AG04449 (cell line): ENCODE measurements at places on chromosomes 1 and 21.

GRCh38 chr1:155931332-155932038 lies 2.7 kb downstream of the KHDC4 start:
- DNase-seq = no peak

DNA sequence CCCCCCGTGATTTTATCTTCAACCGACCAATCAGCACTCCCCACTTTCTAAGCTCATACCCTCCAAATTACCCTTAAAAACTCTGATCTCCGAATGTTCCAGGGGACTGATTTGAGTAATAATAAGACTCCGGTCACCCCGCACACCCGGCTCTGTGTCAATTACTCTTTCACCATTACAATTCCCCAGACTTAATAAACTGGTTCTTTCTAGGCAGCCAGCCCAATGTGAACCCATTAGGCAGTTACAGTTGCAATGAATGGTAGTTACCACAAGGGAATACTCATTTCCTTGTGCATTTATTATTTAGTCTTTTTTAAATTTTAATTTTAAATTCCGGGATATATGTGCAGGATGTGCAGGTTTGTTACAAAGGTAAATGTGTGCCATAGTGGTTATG lies 177.9 kb downstream of the HFM1 start:
- no peak for DNase-seq

- DNase-seq = no peak
Observed at GRCh38 chr1:97307568-97307967, 586.0 kb downstream of the PTBP2 start.

DNA sequence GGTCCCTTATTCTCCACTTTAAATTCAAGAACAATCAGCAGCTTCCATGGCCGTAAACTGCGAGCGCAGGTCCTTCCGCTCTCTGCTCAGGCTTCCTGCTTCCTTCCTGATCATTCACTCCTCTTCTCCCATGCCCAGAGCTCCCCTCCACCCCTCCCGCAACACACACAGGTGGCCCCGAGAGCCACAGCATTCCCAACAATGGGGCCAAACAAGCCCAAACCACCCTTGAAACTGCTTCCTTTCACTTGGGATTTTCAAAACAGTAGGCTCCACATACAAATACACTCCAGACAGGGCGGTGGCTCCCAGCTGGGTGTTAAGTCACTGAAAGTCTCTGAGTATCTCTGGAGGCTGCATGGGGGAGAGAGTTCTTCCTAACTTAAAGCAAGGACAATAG lies 11.4 kb downstream of the FAM89A start:
- DNase-seq = no peak

DNA sequence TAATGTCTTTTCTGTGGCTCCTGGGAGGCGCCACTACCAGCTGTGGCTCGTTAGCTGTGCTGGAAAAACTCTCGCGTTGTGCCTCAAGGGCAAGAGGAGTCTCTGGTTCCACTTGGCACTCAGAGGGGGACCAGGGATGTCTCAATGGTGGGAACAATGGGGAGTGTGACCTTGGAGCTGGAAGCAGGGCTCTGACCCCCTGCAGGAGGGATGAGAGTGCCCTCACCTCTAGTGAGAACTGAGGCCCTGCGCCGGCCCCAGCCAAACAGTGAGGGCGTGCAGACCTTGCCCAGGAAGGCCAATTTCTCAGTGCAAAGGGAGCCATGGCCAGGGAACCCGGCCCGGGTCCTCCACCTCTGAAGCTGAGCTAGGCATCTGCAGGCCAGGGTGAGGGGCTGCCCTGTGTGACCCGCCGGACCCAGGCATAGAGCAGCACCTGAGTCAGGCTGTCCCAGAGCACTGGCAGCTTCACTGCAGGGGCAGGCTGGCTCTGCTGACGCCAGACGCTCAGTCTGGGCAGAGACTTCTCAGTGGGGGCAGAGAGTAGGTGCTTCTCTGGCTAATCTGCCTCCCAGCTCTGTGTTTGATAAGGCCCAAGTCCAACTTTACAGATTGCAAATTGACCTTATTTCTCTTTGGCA lies 1.8 kb downstream of the RD3 start:
- no peak for DNase-seq

DNA sequence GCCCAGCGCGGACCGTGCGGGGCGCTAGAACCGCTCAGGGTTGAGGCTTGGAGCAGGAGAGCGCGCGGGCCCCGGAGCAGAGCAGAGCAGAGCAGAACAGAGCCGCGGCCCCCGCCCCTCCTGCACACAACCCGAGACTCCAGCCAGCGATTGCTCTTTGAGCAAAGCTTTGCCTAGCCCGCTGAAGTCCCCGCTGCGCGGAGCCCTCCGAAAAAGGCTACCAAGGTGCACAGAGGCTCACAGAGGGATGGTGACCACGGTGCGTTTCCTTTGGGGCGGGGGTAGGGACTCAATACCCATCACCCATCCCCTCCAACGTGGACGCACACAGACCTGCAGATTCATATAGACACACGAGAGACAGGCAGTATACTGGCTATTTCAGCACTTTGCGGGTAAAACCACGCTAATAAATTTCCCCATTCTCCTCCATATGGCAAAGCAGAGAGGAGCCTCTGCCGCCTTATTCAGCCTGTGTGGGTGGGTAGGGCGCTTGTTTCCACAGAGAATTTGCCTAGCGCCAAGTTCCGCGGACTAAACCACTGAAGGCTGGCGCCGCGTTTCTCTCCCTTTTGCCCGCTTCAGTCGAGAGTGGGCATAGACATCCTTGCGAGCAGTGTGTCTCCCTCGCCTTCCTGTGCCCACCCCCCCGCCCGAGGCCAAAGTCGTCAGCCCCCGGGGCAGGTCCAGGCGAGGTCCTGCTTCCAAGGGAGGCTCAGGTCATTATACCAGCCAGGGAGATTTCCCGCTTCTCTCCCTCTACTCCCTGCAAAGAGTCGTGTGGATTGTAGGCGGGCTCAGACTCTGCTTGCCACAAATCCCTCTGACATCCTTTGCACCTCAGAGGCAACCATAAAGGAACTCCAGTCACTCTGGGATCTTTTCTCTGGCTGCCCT lies 8.5 kb downstream of the HLX start:
- no peak for DNase-seq

DNA sequence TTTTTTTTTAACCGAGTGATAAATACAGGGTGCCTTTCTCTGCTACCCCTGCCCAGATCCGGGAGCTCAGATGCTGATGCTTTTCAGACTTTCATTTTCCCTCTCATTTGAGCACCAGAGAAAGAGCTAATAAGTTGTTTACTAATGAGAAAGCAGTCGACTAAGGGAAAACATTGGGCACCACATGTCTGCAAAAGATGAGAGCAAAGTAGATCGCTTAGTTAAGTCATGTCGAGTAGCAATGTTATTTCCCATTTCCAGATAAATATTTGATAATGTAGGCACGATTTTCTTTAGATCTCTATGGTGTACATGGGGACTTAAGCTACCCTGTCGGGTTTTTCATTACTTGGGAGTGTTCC lies 1.2 kb downstream of the PKN2 start:
- DNase-seq = no peak

DNA sequence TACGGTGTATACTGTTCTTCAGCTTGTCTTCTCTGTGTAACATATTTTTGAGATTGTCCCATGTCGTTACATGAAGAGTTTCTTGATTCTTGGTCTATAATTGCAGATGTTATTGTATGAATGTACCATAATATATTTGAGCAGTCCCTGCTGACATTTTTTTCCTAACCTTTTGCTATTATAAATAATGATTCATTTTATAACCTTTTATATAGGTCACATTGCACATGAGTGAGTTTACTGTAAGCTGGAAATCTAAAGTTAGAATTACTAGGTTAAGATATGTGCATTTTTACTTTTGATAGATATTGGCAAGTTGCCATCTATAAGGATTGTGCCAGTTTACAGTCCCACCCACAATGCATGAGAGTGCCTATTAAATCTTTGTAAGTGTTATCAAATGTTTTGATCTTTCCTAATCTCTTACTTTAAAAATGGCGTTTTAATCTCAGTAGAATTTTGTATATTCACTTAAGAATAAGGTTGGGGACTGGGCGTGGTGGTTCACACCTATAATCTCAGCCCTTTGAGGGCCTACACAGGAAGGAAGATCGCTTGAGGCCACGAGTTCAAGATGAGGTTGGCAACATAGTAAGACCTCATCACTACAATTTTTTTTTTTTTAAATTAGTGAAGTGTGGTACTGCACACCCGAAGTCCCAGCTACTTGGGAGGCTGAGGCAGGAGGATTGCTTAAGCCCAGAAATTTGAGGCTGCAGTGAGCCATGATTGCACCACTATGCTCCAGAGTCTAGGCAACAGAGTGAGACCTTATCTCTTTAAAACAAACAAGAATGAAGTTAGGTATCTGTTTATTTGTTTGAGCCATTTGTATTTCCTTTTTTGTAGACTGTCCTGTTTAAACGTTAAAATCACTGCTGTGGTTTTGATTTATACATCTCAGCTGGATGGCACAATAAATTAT lies 36.5 kb downstream of the ZMYM1 start:
- no peak for DNase-seq

DNA sequence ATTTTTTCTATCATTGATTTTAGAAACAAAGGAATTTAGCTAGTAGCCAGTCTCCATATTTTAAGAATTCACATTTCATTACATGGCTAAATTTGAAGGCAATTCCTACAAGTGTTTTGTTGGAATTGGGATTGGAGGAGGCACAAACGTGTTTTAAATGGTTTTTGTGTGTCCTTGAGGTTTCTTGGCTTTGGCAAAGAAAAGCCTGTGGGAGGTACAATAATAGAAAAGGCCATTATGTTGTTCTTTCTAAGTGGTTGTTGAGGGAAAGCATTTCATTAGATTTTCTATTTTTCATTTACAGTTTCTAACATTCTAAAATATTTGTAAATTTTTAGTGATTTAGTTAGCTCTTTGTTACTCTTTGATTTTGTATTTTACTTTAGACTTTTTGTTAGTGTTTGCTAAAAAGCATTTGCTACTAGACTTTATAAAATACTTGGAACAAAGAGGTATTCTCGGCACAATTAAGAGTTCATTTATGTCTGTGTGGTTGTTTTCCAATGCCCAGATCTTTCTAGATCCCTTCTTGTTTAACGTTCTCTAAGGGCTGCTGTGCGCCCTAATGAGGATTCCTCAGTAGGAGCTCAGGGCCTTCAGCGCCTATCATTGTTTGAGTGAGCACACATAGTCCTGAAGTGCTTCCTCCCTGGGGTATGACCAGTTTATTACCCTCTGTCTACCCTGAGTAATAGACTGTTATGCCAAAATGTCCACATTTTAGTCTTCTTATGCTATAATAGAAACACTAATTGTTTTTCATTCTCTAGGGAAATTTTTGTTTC lies 70.0 kb upstream of the KIAA1614 start:
- DNase-seq = no peak

DNA sequence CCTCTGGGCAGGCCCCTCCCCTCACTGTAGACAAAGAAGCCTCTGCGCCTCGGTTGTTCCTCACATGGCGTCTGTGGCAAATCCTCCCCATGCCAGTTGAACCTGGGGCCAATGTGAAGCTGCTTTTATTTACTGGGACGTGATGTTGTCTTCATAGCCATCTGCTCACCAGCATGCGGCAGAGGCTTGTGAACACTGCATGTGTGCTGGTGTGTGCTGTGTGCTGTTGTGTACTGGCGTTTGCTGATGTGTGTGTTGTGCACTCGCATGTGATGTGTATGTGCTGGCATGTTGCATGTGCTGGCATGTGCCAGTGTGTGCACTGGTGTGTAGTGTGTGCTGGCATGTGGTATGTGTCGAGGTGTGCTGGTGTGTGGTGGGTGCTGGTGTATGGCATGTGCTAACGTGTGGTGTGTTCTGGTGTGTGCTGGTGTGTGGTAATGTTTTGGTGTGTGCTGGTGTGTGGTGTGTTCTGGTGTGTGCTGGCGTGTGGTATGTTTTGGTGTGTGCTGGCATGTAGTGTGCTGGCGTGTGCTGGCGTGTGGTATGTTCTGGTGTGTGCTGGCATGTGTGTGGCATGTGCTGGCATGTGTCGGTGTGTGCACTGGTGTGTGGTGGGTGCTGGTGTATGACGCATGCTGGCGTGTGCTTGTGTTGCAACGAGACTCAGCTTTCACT lies 37.2 kb upstream of the TRAPPC10 start:
- no peak for DNase-seq

GRCh38 chr1:22326372-22326915 lies 125.2 kb upstream of the ZBTB40 start:
- no peak for DNase-seq

DNA sequence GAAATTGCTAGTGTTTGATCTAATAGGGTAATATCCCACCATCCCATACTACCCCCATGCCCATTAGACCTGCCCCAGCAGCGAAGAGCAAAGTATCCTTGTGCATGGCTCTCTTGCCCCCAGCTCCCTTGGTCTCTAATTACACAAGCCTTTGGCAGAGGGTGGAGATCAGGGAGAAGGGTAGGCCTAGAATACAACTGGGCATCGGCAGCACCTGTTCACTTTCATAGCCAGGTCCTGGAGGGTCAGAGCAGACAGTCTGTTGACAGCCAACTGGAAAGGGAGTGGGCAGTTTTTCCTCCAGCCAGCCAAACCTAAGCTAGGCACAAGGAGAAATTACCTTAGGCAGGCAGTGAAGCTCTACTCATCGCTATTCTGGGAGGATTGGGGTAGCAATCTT lies 2.7 kb upstream of the PIGC start:
- no peak for DNase-seq

DNA sequence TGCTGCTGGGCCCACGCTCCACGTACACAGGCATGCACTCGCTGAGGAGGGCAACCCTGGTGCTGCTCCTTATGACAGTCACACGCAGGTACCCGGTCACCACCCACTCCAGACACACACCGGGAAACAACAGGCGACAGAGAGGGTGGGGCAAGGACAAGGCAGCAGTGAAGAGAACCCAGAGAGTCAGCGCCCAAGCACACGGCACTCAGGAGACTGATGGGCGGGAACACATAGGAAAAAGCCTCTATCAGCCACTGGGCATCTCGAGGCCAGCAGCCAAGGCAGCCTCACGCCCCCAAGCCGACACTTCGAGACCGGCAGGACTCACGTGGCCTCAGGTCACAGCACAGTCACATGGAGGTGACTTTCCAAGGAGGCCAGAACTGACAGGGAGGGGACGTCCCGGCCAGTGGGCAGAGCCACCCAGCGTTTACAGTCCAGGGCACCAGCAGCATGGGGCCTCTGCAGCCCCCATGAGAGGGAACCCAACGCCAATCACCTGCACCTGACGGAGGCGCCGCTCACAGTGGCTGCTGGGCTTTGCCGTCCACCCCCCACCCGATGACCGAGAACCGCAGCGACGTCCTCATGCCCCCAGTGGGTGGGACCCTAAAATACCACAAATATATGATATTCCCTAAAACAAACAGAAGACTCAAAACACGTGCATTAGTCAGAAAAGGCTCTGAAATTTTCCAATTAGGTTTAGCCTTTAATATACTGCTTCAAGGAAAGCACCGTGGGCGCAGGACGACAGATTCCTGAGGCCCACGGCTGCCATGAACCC lies 19.7 kb downstream of the PTTG1IP start:
- DNase-seq = no peak

DNA sequence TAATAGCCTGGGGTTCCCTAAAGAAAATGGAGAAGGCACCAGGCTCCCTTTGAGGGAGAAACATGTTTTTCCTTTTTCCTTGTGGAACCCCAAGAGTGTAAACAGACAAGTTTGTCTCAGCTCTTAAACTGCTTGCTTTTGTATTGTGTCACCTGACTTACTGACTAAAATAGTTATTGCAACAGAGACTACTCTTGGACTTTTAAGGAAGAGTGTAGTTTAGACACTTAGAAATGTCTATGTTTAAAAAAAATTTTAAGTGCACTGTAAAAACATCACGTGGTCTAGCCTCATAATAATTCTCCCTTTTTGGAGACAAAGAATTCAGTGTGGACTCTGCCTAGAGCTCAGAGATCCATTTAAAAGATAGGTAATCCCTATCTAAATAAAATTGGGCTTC lies 141.1 kb downstream of the TRIM33 start:
- no peak for DNase-seq
